ENCODE measurements at places on chromosomes 5 and 9.

DNA sequence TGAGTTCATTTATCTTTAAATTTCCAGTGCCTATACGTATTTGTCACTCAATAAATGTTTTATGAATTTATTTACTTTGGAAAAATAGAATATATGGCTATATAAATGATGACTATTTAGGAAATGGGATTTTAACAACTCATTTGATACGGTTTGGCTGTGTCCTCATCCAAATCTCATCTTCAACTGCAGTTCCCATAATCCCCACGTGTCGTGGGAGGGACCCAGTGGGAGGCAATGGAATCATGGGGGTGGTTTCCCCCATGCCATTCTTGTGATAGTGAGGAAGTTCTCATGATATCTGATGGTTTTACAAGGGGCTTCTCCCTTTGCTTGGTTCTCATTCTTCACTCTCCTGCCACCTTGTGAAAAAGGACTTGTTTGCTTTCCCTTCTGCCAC lies 187.6 kb upstream of the EFNA5 start:
- DNase-seq: no peak

DNA sequence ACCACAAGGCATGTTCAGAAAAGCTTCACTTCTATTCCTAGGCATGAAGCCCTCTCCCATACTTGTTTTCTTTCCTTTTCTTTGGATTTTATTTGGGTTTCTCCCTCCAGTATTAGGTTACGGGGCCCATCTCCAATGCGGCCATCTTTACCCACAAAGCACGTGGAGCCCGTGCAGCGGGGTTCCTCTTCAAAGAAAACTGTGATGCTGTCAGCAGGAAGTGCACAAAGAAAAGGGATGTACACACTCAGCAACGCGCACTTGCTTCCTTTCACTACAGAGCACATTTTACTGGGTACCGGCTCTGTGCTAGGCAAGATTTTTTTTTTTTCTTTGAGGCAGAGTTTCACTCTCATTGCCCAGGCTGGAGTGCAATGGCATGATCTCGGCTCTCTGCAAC lies 106.6 kb downstream of the COL23A1 start:
- DNase-seq: peak; percentile 9

DNA sequence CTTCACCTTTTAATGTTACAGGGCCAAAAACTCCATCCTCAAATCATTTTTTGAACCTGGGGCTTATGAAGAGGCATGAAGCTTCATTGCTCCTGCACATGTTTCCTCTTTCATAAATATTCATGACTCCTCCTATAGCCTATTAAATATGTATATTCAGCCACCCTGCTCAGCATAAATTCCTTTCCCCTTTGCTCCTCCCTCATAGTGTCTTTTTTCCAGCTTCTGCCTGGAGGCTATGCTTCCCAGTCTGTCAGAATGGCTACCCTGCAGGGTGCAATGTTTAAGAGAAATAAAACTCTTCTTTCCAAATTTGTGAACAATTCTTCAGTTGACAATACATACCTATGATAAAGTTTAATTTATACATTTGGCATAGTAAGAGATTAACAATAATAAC lies 1082.9 kb upstream of the CDH18 start:
- no peak for DNase-seq

GRCh38 chr9:26391036-26391435 lies 501.6 kb downstream of the CAAP1 start:
- no peak for DNase-seq

GRCh38 chr5:55994495-55994997 lies at the start of gene IL6ST:
Gene IL6ST, minus strand, starts transcription at chr5:55994963. Its CDS starts 18,685 bp downstream, at chr5:55976278.
- DNase-seq: no peak

DNA sequence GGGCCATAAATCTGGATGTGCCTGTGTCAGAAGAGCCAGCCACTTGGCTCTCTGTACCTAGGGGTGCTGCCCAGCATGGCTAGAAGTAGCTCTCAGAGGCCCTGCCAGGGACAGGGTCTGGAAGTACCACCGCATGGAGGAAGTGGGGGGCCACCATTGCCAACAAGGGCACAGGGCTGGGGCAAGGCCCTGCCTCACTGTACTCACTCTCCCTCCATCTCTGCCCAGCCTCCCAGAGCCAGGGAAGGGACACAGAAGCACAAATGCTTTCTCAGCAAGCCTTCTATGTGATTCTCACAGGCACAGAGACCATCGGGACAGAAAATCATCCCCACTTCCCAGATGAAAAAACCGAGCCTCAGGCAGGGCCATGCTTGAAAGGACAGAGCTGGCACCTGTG lies 138.1 kb downstream of the C5orf15 start:
- DNase-seq: no peak

DNA sequence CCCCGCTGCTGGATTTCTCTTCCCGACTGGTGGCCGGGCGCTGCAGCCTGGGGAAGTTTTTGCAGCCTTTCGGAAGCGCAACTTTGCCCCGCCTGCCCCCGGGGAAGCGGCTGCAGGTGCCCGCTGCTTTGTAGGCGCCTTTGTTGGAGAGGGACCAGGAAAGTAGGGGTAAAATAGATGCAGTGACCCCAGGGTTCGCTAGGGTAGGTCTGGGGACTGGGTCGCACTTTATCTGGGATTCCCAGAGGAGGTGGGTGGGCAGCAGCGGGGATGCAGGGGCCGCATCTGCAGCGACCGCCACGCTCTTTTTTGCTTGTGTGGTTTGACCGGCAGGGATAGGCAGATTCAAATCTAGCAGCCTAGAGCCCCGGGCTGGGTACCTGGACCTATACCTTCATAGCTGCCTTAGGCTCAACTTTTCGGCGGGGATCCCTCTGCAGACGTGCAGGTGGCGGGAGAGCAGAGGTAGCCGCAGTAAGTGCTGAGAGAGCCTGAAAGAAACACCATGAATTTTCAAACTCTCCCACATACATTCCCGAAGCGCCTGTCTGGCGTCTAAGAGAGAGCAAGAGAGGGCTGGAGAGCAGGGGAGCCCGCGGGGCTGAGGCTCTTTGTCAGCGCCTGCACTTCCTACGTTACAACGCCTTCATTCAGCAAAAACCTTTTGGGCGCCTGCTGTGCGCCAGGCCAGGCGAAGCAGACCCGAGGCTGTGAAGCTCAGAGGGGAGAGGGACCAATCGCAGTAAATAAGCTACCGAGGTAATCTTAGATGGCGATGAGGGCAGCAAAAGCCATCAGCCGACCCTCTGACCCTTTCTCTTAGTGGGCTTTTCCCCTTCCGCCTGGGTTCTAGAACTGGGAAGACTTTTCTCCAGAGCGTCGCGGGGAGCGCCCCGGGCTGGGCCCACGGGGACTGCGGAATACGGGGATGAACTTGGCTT lies 642 bp downstream of the SV2C start:
- DNase-seq: no peak

DNA sequence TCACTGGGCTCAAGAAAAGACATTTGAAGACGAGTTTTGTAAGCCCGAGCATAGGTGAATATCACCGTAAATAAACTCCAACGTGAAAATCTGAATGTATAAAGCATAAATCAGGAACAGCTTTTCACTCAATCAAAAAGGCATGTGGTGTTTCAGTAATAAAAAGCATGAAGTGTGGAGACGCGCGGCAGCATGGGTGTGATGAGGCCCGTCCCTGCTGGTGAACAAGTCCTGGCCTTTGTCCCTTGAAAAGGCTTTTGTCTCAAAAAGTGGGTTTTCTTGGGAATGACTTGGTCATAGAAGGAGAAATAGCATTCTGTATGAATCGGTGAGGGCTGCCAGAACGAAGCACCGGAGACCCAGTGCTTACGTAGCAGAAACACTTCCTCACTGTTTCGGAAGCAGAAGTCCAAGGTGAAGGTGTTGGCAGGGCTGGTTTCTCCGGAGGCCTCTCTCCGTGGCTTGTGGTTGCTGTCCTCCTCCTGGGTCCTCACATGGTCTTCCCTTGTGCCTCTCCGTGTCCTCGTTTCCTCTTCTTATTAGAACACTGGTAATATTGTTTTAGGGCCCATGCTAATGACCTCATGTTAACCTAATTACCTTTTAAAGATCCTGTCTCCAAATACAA lies 24.9 kb downstream of the ROPN1L start:
- DNase-seq: no peak

- DNase-seq: no peak
Observed at GRCh38 chr9:132589148-132590036, 7.0 kb downstream of the BARHL1 start.

DNA sequence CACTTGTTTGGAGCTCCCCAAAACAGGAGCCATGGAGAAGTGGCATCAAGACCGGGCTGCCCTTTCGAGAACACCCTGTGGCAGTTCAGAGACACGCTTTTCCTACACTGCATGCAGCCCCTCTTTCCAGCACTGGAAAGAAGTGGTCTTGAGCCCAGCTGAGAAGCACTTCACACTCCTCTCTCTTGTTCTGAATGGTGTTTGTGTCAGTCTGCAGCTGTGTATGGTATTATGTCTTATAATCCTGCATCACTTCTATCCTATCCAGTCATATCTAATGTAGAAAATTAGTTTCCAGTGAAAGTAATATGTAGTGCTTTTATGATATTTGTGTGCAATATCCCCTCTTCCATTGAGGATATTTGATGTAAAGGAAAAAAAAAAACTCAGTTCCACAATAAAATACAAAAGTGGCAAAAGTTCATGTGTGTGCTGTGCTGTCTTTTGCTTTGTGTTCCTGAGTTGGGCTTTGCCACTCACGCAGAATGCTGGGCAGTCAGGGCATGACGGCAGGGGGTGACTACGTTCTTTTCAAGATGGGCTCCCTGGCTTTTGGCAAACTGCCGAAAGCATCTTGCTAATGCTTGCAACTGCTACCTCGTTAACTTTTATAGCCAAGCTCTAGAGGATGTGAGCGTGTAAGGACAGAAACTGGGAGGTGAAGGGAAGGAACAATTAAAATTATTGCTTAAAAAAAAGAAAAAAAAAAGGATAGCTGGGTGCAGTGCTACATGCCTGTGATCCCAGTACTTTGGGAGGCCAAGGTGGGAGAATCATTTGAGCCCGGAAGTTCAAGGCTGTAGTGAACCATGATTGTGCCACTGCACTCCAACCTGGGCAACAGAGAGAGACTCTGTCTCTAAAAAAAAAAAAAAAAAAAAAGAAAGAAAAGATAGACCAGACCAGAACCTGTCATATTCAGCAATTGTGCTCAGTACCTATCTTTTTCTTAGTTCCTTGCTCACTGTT lies 102.2 kb downstream of the MAP1B start:
- DNase-seq: no peak

DNA sequence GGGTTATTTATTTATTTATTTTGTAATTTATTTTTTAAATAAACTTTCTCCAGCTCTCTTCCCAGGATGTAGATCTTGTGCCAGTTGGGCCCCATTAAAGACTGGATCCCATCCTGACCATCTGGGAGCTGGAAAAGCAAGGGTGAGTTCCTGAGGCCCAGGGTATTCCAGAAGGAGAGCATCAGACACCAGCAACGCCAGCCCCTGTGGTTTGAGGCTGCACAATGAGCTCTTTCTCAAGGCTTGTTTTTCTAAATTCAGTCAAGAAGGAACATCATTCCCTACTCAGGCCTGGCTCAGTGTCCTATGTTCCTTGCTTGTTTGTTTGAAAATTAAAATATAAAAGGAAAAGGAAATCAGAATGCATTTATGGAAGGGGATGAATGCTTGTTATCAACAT lies 313.3 kb downstream of the EBF1 start:
- DNase-seq: no peak

DNA sequence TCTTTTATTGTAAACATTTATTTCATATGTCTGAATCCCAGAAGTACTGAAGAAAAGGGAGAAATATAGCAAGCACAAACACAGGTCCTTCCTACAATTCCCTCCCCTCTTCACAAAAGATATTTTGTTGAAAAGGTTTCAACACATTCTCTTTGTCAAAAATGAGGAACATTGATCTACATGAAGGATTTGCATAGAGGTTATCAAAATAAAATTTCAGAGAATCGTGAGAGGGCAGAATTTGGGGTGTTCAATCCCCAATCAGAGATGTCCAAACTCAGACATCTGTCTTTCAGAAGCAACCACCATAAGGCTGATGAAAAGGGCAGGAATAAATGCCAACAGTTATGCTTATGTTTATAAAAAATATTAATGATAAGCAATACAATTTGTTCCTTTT lies 69.2 kb downstream of the MARCHF3 start:
- no peak for DNase-seq

- DNase-seq: no peak
Observed at GRCh38 chr9:111158363-111158762, 120.1 kb upstream of the LPAR1 start.

- no peak for DNase-seq
Observed at GRCh38 chr5:218457-219291, 554 bp downstream of the SDHA start.

DNA sequence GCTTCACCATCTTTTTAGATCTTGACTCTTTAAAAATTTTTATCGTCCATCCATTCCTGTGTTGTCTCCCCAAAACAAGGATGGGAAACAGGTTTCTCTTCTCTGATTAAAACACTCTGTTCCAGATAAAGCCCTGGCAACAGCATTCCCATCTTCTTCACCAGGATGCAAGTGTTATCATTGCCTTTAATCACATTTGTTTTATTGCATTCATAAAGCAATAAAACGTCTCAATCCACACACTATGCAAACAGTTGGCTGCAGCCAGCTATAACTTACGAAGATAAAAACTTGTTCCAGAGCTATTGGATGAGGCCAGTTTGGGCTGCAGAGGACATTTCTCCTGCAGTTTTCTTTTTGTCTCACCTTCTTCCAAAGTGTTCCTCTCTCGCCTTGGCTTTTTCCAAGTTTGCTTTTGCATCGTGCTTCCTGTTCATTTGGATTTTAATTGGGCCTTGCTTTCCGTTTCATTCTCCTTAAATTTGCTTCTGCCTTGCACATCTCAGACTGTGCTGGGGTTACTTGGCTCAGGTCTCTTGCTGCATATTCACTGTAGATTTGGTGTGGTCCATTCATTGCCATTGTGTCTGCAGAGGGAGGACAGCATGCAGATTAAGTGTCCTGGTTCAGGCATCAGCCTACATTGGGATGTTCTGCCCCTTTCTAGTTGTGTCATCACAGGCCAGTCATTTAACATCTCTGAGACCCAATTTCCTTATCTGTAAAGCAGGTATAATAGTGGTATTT lies 136.5 kb upstream of the LIFR start:
- no peak for DNase-seq

DNA sequence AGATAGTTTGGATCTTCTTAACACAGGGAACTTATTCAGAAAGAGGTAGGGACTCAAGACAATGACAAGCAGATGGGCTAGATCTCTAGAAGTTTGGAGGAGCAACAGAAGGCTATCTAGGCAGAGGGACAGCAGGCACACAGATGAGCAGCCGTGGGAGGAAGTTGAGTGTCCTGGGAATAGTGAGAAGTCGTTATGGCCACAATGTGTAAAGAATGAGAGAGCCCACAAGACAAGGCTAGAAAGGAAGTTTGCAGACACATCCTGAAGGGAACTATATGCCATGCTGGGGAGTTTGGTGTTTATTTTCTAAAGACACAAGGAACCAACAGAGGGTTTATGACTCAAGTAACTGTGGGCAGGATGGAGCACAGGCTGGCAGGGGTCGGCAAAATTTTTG lies 160.6 kb downstream of the PALM2AKAP2 start:
- DNase-seq: no peak

DNA sequence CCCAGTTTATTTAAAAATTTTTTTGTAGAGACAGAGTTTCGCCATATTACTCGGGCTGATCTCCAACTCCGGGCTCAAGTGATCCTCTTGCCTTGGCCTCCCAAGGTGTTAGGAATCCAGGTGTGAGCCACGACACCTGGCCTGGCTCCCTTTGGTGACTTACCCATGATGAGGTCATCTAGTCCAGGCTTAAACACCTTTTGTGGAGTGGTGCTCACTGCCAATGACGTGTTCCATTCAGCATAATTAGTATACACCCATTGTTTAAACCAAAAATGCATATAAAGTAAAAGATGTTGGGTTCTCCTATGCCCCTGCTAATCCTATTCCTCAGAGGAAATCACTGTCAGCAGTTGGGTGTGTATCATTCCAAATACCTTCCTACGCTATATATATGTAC lies 91.0 kb downstream of the HSPA4 start:
- DNase-seq: no peak
